ENCODE measurements at places on chromosomes 1 and 21.

DNA sequence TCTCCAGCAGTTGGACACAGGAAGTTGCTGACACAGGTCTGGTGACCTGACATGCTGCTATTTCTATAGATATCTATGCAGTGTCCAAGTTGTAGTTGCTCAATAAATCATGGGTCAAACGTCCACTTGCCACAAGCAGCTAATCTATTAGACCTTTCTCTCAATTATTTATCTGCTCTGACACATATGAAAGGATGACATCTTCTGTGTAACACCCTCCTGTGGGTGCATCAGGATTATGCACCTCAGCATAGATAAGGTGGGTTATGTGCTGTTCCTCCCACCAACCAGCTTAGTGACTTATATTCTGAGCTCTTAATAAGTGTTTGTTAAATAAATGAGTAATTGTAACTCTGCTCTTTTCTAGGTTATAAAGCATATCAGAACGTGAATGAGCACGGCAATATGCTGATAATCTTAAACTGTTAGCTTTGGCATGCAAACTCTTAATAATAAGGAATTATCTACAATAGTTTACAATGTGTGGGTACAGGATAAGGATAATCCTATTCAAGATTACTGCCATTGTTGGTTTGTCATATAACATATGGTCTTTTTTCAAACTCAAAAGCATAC, 90.7 kb upstream of the GCLM start:
- no peak for DNase-seq

DNA sequence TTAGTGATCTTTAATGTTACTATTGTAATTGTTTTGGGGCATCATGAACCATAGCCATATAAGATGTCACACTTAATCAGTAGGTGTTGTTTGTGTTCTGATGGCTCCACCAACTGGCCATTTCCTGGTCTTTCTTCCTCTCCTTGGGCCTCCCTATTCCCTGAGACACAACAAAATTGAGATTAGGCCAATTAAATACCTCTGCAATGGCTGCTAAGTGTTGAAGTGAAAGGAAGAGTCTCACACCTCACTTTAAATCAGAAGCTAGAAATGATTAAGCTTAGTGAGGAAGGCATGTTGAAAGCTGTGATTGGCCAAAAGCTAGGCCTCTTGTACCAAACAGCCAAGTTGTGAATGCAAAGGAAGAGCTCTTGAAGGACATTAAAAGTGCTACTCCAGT, 30.7 kb downstream of the PPP2R5A start:
- DNase-seq, result no peak

- no peak for DNase-seq
Observed at GRCh38 chr1:45557422-45557944, 6.9 kb downstream of the AKR1A1 start.

DNA sequence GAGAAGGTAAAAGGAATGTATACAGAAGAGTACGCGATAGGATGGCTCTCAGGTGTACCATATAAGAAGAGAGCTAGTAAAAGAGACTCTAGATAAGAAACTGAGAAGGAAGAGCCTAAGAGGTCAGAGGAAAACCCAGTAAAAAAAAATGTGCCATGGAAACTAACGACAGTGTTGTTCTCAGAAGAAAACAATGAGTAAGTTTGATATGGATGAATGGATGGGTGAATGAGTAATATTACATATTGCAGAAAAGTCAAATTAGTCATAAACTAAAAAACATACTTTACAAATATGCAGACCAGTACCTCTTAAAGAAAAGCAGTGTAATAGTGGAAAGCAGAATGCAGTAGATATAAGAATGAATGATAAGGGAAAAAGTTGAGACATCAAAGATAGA, 316.2 kb downstream of the HMCN1 start:
- no peak for DNase-seq

DNA sequence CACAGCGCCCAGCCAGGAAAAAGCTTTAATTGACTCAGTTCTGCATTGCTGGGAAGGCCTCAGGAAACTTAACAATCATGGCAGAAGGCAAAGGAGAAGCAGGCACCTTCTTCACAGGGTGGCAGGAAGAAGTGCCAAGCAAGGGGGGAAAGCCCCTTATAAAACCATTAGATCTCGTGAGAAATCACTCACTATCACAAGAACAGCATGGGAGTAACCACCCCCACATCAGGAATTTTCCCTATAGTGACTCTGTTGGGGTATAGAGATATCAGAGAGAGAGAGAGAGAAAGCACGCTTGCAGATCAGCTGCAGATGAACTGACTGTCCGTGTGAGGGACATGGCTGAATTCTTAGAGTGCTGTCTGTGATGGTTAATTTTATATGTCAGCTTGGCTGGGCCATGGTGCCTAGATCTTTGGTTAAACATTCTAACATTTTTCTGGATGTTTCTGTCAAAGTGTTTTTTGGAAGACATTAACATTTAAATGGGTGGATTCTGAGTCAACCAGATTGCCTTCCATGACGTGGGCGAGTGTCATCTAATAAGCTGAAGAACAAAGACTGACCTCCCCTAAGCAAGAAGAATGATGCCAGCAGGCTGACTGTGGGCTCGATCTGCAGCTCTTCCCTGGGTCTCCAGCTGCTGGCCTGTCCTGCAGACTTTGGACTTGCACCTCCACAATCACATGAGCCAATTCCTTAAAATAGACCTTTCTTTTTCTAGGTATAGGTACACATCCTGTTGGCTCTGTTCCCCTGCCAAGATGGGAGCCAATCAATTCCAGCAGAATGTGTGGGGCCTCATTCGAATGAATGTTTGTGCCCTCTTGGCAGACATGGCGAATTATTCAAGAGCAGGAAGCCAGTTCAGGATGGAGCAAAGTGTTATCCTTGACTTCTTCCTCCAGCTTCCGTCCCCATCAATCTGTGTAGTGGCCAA, 21.4 kb upstream of the CPT2 start:
- DNase-seq, result no peak

GRCh38 chr1:213989002-213989855, 1.5 kb downstream of the PROX1 start:
- no peak for DNase-seq

- DNase-seq, result no peak
Observed at GRCh38 chr1:162215902-162216301, 146.4 kb downstream of the NOS1AP start.

- no peak for DNase-seq
Observed at GRCh38 chr21:35019631-35020032, 29.5 kb downstream of the RUNX1 start.

GRCh38 chr1:93438716-93439115, 9.2 kb upstream of the FNBP1L start:
- DNase-seq, result no peak

DNA sequence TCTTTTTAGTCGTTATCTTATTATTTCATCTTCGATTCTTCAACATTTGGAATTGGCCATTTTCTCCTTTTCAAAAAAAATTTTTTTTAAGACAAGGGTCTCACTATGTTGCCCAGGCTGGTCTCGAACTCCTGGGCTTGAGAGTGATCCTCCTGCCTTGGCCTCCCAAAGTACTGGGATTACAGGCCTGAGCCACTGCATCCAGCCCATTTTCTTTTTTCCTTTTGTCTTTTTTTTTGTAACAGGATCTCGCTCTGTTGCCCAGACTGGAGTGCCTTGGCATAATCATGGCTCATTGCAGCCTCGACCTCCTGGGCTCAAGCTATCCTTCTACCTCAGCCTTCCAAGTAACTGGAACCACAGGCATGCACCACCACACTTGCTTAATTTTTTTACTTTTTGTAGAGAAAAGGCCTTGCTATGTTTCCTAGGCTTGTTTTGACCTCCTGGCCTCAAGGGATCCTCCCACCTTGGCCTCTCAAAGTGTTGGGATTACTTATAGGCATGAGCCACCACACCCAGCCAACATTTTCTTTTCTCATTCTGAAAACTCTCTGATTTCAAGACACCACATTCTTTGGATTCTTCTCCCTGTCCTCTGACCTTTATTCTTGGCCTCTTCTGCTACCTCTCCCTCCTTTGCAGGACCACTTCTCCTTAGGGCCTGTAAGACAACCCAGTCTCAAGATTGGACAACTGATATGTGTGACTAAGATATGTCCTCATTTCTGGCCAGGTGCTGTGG, 6.0 kb upstream of the MAP1LC3C start:
- no peak for DNase-seq

DNA sequence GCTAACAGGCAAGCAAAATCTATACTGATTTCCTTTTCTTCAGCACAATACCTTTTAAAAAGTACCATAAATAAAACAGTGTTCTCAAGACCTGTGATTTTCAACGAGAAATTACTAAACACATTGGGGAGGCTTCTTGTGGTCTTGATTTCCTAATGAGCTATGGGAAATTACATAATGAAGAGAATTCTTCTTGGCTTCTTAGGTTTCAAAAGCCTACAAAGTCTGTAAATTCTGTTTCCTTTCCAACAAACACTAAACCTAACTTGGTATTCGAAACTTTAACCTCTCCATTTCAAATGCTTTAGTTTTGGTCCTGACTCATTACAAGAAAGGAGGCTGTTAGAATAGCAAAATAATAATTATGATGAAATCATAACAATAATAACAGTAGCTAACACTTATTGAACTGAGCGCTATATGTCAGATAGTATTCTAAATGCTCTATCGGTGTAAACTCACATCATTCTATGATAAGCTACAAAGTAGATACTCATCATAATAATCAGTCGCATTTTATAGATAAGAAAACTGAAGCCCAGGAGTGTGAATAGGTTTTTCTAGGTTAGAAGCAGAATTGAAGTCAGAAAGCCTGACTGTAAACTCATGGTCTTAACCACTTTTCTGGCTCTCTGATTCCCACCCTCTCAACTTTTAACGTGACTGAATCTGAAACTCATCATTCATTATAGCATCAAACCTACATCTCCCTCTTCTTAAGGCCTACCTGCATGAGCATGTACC, 486.7 kb downstream of the SMYD3 start:
- no peak for DNase-seq

GRCh38 chr21:9735421-9735961, 785.9 kb upstream of the TPTE start:
- no peak for DNase-seq
